ENCODE measurements at places on chromosomes 1 and 21.
A peak's percentile ranks its signal among the peaks of the same experiment; 100 is the strongest.

DNA sequence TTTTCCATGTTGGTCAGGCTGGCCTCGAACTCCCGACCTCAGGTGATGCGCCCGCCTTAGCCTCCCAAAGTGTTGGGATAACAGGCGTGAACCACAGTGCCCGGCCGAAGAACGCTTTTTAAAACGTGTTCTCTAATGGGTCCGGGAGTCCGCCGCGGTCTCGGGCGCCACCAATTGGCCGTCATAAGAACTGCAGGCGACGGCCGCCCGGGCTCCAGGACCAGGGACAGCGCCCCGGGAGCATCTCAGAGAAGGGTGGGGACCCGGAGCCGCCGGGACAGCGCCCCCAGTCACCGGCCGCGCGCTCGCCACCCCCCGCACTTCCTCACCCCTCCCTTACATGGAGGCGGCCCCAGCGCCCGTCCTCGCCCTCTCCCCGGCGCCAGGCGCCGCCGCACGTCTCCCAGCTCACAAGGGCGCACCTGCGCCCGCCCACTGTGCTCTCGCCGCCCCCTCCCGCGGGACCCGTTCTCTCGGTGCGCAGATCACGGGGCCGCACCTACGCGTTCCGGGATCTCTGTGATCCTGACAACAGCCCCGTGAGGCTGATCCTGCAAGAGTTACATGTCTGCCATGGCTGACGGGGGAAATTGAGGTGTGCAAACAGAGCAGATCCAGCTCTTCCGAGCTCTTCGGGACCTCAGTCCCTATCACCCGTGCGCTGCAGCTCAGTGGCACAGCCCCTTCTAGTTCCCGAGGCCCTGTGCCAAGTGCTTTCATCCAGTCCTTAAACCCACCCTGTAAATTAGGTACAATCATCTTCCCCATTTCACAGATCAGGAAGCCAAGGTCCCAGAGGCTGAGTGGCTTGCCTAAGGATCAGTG is 9.8 kb downstream of the RAP1GAP start:
- DNase-seq = peak; percentile 91
- H3K27me3 ChIP-seq = no peaks in the 10 kb centered on the region
- H3K36me3 ChIP-seq = no peaks in the 10 kb centered on the region
- no peaks in the 10 kb centered on the region for H3K4me1 ChIP-seq
- H3K27ac ChIP-seq = no peak overlapping the region

GRCh38 chr1:225872075-225872430 is 10.1 kb downstream of the TMEM63A start:
- peaks cover 86% of the 10 kb centered on the region for H3K36me3 ChIP-seq
- no peak overlapping the region for H3K4me3 ChIP-seq
- no peaks in the 10 kb centered on the region for H3K4me1 ChIP-seq
- DNase-seq = no peak

DNA sequence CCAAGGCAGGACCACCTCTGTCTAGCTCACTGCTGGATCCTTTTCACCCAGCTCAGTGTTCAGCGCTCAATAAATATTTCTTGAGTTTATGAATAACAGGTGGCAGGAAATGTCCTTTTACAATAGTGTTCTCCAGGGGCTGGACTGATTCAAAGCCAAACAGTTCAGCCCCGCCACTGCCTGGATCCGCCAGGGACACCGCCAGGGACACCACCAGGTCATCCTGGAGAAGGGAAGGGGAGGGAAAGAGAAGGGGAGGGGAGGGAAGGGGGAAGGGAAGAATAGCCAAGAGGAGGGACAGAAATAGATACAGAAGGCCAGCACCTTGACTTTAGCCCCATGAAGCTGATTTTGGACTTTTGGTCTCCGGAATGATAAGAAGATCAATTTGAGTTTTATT is 255.6 kb downstream of the GRIK3 start:
- no peaks in the 10 kb centered on the region for H3K36me3 ChIP-seq
- H3K27me3 ChIP-seq = no peaks in the 10 kb centered on the region
- H3K4me3 ChIP-seq = no peak overlapping the region

- H3K27me3 ChIP-seq = no peaks in the 10 kb centered on the region
- DNase-seq = no peak
- no peaks in the 10 kb centered on the region for H3K4me1 ChIP-seq
- no peak overlapping the region for H3K4me3 ChIP-seq
These were observed 26.2 kb upstream of the ADARB1 start for GRCh38 chr21:45048026-45048698.

DNA sequence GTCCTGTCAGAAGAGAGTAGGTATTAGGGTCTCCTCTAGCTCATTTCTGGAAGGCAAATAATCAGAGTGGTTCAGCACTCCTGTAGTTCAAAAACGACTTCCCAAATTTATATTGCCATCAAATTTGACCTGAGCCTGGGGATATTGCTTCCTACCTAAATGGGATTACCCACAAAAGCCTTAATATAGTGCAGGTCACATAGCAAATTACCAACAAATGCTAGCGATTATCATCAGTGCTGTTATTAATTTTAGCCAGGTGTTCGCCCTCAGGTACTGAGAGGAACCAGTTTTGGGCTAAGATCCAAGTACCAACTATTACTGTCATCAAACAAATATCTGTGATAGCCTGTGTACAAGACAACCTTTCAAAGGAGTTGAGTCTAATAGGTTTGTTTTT is 661.8 kb upstream of the PTBP2 start:
- H3K4me1 ChIP-seq = no peaks in the 10 kb centered on the region
- no peak for DNase-seq
- H3K4me3 ChIP-seq = no peak overlapping the region

Measured in H9 (cell line).